CMK (cell line): ENCODE measurements at places on chromosomes 7 and 10.

GRCh38 chr7:33773053-33773452, 132.3 kb upstream of the BMPER start:
- DNase-seq = no peak

DNA sequence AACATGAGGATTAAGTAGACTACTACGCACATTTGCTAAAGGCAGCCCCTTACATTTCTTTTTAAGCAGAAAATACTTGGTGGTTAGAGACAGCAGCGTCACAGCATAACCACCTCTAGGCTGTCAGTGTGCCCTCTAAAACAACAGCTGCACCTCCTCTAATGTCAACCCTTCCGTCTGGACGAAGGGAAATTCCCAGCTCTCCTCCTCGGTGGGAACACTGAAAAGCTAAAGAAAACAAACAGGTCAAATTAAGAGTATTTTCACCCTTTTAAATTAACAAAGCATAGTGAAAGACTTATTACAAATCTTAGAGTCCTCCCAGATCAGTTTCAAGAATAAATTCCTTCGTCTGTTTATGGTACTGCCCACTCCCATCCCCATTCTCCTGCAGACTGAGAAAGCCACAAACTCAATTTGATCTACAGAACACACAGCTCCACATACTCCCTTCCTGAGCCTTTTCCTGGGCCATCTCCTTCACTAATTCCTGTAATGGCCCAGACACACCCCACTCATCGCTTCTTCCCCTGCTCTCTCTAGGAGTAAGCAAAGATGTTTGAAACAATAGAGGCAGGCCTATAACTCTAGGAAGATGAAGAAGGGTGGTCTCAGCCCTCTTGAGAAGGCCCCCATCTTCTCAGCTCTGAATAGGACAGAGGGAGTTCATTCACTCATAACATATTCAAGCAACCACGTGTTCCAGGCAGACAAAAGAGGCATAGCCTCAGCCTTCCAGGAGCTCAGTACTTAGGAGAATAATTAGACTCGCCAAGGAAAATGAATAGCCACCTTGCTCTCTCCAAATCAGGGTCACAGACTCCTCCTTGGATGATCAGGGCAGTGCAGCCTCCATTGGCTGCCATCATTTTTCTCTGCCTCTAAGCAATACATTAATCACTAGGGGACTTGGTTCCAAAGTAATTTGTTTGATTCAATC, 47.5 kb upstream of the HNRNPH3 start:
- DNase-seq = no peak

DNA sequence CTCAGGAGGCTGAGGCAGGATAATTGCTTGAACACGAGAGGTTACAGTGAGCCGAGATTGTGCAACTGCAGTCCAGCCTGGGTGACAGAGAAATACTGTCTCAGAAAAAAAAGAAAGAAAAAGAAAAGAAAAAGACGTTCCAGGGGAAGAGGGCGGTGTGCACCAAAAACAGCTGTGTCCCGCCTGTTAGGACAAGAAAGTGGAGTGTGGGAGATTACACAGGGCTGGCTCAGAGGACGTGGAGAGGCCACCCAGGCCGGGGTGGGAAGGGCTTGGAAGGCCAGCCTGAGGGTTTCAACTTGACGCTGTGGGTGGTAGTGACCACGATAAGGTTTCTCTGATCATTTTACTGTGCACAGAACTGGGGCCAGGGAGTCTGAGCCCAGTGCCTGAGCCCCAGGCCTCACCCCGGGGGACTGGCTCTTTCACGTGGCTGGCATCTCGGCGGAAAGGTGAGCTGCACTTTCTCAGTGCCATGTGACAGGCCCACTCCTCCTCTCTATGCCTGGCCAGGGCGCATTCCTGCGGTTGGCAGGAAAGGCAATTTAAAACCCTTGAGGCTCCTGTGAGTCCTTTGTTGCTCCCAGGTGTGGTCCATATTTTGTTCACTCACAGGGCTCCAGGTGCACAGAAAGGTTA, 13.9 kb downstream of the RHBDD2 start:
- DNase-seq = no peak

DNA sequence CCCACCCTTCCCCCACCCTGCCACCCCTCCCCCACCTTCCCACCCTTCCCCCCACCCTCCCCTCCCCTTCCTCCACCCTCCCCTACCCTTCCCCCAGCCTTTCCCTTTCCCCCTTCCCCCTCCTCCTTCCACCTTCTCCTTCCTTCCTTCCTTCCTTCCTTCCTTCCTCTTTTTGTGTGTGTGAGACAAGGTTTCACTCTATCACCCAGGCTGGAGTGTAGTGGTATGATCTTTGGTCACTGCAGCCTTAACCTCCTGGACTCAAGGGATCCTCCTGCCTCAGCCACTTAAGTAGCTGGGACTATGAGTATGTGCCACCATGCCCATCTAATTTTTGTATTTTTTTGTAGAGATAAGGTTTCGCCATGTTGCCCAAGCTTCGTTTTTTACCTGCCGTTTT, 35.2 kb downstream of the CYP17A1 start:
- DNase-seq = no peak

- DNase-seq = no peak
These were observed 65.2 kb downstream of the AOAH start for GRCh38 chr7:36659172-36659516.

- no peak for DNase-seq
These were observed 22.6 kb downstream of the PLAC9 start for GRCh38 chr10:80154978-80155695.

- no peak for DNase-seq
These were observed 816 bp downstream of the DMTF1 start for GRCh38 chr7:87152897-87153641.

- no peak for DNase-seq
These were observed 70.8 kb upstream of the ZMIZ1 start for GRCh38 chr10:78997635-78998618.

DNA sequence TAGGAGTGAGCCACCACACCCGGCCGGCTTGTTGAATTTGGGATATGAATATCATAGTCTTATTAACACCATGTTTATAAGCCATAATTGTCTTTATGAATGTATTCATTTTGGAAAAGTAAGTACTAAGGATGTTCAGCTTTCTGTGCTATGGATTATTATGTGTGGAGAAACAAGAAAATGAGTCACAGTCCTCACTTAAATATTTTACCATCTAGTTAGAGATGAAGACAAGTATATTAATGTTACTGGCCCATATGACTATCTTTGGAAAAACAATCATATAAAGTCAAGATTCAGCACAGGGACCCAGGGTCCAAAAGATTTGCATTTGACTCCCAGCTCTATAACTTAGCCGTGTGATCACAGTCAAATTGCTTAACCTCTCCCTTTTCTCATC, 9.8 kb upstream of the TOMM7 start:
- DNase-seq = no peak

- DNase-seq = no peak
These were observed 324.9 kb downstream of the LRRTM3 start for GRCh38 chr10:67250686-67251085.

- no peak for DNase-seq
These were observed 110.1 kb downstream of the WDR37 start for GRCh38 chr10:1166101-1166827.

DNA sequence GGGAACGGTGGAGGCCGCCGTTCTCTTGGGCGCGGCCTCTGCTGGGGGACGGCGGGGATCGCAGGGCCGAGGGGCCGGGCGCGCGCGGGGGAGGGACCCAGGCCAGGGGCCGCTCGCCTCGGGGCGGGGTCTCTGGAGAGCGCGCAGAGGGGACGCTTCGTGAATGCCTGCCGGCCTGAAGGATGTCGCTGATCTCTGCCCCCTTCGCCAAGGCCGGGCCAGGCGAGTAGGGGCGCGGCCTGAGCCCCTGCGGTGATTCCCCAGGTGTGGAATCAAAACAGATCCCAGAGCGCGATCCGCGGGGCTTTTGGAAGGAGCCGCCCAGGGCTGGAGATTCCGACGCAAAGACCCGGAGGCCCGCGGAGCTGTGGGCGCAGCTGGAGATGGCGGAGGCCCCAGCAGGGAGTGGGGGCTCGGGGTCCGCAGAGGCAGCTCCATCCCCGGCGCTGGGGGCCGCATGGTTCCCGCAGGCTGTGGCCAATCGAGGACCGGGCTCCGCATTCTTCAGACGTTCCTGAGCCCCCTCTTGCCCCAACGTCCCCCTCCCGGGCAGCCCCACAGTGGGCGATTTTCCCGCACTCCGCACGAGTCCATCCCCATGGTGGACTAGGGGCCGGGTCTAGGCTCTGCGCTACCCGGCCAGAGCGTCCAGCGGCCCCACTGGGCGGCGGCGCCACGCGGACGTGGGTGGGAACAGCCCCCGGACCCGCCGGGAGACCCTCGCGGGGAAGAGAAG, 166.0 kb downstream of the ACTR3B start:
- no peak for DNase-seq

GRCh38 chr7:36006636-36007229, 146.3 kb upstream of the EEPD1 start:
- no peak for DNase-seq

GRCh38 chr10:99674762-99675161, 15.5 kb downstream of the ENTPD7 start:
- DNase-seq = no peak

- no peak for DNase-seq
These were observed 55.7 kb upstream of the AMPH start for GRCh38 chr7:38686888-38687287.

DNA sequence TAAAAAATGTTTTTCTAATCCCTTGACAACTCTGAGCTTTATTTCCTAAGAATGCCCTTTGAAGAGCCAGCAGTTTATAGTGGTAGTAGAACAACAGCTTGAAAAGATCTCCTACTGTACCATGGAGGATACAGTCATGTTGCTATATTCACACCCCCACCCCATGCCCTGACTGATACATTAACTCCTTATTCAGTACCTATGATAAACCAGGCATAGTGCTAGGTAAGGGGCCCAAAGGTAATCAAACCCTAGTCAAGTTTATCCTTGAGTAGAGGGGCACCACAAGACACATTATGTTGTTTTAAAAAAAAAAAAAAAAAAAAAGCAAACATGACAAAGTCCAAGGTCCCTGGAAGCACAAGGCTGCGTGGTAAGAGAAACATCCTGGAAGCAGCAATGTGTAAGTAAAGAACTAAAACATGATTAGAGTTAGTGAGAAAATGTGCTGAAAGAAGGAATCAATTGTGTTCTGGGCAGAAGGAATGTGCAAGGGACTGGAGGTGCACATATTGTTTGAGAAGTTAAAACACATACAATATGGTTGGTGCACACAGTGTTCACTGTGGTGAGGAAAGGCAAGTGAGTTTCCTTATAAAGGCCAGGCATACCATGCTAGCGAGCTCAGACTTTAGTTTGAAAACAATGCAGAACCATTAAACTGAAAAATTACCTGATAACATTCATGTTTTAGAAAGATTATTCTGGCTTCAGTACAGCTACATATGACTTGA, 51.2 kb downstream of the PDE1C start:
- DNase-seq = no peak

- no peak for DNase-seq
These were observed 97.2 kb upstream of the LAMB4 start for GRCh38 chr7:108227366-108227765.

DNA sequence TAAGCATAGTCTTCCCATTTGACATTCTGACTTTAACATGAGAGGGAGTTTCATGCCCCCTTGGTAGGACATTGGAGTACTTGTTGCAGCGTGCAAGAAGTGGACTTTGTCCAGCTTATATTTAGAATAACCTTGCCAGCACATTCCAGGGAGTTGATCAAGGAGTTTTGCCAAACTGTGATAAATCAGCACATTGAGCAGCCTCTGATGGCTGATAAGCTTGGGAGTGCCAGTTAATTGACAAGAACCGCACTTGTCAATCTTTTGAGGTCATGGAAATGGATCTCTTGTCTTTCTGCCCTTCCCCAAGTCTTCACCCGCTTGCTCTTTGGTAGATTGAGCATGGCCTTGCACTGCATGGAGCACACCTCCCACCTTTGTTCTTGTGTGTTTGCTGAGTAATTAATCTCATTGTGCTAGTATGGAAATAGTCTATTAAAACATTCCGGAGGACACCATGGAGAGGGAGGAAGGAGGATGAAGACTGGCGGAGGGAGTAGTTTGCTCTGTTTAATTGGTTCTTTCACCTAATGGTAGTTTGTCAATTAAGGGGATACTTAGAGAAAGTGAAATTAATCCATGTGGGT, 668.5 kb upstream of the GALNT17 start:
- DNase-seq = no peak

GRCh38 chr10:70592746-70593512, 9.6 kb downstream of the PRF1 start:
- DNase-seq = peak; percentile 92

GRCh38 chr7:151905353-151905752, 28.4 kb upstream of the PRKAG2 start:
- no peak for DNase-seq

DNA sequence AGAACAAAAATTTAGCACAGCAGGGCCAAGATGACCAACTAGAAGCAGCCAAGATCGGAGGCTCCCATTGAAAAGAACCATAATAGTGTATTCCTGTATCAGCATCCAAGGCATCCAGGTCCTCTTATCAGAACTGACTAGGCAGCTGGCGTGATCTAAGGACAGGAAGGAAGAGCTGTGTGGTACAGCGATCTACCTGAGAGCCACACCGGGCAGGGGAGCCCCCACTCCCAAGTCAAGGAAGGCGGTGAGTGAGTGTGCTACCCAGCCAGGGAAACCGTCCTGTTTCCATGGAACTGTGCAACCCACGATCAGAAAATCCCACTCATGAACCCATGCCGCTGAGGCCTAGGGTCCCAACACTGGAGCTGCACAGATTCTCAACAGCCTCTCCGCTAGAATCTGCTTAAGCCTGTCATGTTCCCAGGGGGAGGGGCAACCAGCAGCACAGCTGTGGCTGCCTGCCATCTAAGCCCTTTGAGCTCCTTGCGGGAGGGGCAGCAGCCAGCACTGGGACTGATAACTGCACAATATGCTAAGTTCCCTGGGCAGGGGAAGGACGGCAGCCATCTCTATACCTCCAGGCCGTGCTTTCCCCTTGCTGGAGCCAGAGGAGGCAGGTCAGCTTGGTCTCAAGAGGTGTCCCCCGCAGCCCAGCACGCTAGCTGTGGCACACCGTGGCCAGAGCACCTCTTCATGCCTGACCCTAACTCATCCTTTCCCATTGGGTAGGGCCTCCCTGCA, 213.0 kb upstream of the SMIM30 start:
- no peak for DNase-seq

GRCh38 chr7:40544871-40545303, 410.1 kb downstream of the SUGCT start:
- no peak for DNase-seq

DNA sequence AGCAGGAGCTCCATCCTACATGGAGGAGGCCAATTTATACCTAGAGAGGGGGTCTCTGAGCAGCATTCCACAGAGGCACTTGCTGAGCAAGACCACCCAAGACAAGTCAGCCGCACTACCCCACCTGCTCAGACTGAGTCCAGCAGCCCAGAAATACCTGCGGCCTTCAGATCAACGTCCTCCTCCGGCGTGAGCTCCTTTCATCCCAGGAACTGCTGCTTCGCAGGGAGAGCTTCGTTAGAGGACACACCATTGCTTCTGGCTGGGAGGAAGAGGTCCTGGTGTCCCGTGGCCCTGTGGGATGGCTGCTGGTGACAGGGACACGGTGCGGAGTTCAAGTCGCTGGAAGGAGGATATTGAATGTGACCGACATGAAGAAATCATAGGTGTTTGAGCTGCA, 216.9 kb upstream of the PPP2R2D start:
- DNase-seq = no peak

DNA sequence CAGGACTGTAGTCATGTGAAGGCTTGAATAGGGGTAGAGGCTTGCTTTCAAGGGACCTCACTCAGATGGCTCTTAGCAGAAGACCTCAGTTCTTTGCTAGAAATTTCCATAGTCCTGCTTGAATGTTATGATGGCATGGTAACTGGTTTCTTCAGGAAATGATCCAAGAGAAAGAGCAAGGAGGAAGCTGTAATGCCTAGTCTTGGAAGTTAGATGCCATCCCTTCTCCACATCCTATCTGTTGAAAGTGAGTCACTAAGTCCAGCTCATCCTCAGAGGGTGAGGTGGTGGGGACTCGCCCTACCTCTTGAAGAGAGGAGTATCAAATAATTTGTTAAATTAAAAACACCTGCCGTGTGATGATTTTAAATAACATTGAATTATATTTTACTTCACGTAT, 4.6 kb downstream of the MGAM start:
- no peak for DNase-seq
